ENCODE measurements at places on chromosomes 6 and 20.

GRCh38 chr6:62479697-62480220, 193.7 kb upstream of the KHDRBS2 start:
- no peak for DNase-seq

DNA sequence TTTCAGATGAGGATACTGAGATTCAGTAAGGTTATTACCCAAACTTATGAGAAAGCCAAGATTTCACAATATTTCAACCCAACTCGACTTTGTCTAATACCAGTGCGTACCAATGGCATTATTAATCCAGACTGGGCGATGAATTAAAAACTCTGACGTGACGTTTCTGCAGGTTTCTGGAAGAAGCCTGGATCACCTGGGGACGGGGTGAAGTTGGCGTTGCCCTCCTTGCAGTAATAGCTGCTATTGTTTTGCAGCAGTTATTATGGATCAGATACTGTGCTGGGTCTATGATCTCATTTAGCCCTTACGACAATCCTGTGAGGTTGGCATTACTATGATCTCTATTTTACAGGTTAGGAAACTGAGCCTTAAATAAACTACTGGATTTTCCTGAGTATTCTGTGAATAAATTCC, 569 bp upstream of the CDC5L start:
- DNase-seq = no peak

GRCh38 chr6:113648698-113649097, 208.4 kb upstream of the MARCKS start:
- DNase-seq = no peak

- DNase-seq = no peak
These were observed 41.8 kb downstream of the OR2B2 start for GRCh38 chr6:27870291-27870870.

DNA sequence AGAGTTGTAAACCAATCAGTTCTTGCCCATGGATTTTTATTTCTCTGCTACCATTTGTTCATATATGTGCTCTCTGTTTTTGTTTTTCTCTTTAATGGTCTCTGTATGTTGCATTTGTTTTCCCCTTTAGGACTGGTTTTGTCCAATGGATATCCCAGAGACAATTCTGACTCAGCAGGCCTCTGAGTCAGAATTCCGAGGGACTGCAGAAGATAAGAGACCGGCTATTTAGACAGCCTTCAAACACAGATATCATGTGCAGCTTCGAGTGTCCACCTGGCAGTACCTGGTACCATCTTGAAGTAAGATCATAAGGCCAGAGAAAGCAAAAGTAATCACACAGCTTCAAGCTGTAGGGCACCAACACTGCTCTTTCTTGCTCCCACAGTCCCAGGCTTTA, 125.5 kb downstream of the ELOVL4 start:
- no peak for DNase-seq

DNA sequence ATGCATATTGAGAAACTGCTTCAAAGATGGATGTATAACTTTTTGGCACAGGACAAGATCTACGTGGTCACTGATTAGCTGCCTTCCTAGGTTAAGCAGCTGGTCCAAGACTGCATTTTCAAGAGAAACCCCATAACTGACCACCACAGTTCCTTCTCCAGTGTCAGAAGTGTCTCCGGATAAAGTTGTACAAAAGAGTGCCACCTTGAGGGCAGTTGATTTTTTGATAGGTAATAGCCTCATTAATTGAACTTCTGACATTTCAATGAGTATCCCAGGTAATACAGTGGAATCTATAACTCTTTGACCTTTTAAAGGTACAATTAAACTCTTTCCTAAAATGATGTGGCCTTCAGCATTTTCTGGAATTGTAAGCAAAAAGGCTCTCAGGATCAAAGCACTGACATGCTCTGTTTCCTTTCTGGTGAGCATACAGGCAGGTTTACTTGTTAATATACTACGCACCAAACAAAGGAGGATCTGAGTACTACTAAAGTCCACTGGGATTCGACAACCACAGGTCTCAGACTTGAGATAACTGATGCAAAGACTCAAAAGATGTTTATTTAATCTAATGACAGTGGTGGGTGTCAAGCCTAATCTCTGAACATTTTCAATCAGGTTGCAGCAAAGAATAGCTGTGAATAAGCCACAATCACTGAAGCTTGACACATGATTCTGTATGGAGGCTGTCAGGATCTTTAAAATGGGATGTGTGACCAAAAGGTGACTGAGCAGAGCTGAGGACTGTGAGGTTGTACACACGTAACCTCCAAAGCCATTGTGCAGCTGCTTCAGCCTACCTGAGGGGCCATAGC, 21.2 kb downstream of the MKKS start:
- DNase-seq = no peak

- no peak for DNase-seq
These were observed 143.0 kb downstream of the FIG4 start for GRCh38 chr6:109834131-109834530.

GRCh38 chr6:123380257-123380656, 256.5 kb downstream of the TRDN start:
- DNase-seq = no peak

GRCh38 chr6:161736781-161737292, 463.0 kb upstream of the AGPAT4 start:
- DNase-seq = no peak

DNA sequence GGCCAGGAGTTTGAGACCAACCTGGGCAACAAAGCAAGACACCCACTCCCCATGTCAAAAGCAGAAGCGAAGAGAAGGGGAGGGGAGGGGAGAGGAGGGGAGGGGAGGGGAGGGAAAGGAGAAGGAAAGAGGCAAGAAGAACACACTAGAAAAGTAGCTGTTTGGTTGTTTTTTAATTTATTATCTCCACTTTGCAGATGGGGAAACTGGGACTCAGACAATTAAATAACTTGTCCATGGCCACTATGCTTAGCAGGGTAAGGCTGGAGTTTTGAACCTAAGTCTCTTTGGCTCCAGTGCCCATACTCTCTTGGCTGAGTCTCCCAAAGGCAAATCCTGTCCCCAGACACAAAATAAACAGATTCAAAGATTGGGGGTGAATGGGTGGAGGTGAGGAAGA, 12.4 kb upstream of the GHRH start:
- DNase-seq = no peak

- DNase-seq = no peak
These were observed 106.4 kb upstream of the TAB2 start for GRCh38 chr6:149211046-149211571.

DNA sequence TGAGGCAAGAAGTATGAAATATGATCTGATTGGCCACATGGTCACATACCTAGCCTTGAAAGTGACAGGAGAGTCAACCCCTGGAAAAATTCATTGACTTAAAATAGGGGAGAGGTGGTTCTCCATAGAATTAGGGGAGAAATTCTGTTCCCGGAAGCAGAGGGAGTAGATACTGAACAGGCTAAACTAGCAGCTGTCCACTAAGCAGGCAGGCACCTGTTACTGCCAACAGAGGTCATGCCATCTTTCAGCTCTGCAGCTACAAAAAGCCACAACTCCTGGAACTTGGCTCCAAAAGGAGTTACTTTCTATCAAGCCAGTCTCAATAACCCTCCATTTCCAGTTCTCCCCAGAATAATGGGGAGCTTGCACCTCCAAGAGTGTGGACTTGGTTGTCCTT, 352.5 kb downstream of the MAFB start:
- no peak for DNase-seq

- no peak for DNase-seq
These were observed 6.2 kb downstream of the CDH22 start for GRCh38 chr20:46302106-46302505.

GRCh38 chr6:6210994-6211393, 109.5 kb downstream of the F13A1 start:
- DNase-seq = no peak

- no peak for DNase-seq
These were observed 151.6 kb downstream of the EPM2A start for GRCh38 chr6:145583753-145584152.

DNA sequence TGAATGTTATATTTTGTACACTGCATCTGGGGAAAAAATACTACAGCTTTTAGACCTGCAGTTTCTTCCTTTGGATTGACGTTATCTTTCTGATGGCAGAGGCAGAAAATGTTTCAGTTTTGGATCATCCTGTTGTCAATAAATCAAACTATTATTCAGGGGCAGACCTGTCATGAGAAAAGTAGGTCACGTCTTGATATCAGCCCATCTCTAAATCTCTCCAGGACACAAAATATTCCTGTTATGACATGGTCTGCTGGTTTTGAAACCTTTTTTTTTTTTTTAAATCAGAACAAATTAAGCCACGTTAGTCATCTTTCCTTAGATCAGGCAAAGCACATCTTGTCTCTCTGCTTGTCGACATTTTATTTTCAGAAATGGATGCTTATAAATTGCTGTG, 24.0 kb downstream of the IL20RA start:
- DNase-seq = no peak

GRCh38 chr6:65746302-65746701, 39.3 kb upstream of the EYS start:
- DNase-seq = no peak

- DNase-seq = no peak
These were observed 3.4 kb upstream of the ZBTB46 start for GRCh38 chr20:63834491-63834880.

DNA sequence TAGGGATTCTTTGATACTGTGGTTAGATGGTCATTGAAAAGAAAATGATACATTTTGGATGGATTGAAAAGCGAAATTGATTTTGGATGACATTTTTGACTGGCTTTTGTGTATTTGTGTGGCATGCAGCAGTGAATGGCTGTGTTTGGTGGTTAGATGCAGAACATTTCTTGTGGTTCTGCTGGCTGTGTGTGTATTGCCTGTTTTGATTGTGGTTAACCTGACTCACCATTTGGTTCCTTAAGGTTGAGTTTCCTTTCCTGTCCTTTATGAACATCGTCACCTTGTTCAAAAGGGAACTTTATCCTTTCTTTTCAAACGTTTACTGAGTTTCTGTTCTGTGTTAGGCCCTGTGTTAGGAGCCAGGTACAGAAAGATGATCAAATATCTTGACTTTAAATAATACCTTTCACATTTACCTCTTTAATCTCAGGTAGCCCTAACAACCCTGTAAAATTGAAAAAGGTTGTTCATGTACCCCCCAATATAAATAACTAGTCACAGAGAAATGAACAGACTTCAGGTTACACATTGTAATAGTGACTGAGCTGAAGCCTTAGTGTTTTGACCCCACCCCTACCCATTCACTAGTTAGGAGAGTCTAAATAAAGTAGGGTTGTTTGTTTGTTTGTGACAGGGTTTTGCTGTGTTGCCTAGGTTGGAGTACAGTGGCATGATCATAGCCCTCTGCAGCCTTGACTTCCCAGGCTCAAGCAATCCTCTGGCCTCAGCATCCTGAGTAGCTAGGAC, 23.8 kb downstream of the ANKS1A start:
- no peak for DNase-seq

GRCh38 chr20:18672834-18673233, 85.0 kb downstream of the DTD1 start:
- no peak for DNase-seq

All from stimulated activated CD8-positive, alpha-beta memory T cell treated with anti-CD3 and anti-CD28 coated beads, Interleukin-7, amount 100 ng/mL, for 24 hours (primary cell).